ENCODE measurements at places on chromosomes 1 and 21. TPM values are rescaled to one million over a fixed set of nuclear protein-coding genes. Genes with fewer than 3 reads are reported as not detected.
A peak's percentile ranks its signal among the peaks of the same experiment; 100 is the strongest.

GRCh38 chr1:113692342-113692741, 66.9 kb downstream of the PHTF1 start:
- no peak overlapping the region for H3K4me3 ChIP-seq
- no peaks in the 10 kb centered on the region for H3K4me1 ChIP-seq
- peaks cover 5% of the 10 kb centered on the region for H3K36me3 ChIP-seq

The RER1 gene
- 118 TPM for total RNA-seq

- H3K27ac ChIP-seq: no peak overlapping the region
- DNase-seq: peak; percentile 72
- H3K4me3 ChIP-seq: no peak overlapping the region
- H3K36me3 ChIP-seq: no peaks in the 10 kb centered on the region
- no peaks in the 10 kb centered on the region for H3K27me3 ChIP-seq
Observed at GRCh38 chr1:112803906-112804762, 89.0 kb upstream of the PPM1J start.

The PTGFR gene
- total RNA-seq: 0.37 TPM

GRCh38 chr1:231512147-231512698, 16.2 kb upstream of the TSNAX start:
- no peak overlapping the region for H3K4me3 ChIP-seq
- H3K27ac ChIP-seq: no peak overlapping the region
- H3K36me3 ChIP-seq: no peaks in the 10 kb centered on the region
- peaks cover 6% of the 10 kb centered on the region for H3K4me1 ChIP-seq
- no peaks in the 10 kb centered on the region for H3K27me3 ChIP-seq
- DNase-seq: no peak

DNA sequence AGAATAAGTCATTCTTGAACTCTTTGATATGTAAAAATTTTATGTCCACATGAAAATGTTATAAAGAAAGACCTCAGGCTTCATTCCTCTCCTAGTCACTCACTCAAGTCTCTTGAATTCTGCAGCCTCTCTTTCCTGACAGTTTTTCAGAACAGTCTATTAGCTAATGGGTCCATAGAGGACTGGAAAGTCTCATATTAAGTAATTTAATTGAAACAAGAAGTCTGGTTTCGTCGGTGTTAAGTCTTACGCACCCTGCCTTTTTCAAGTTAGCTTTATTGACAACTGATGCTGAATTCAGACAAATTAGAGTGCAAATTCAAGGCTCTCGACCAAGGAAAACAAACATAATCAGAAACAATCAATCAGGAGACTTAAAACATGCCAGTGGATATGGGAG, 105.8 kb downstream of the GREM2 start:
- DNase-seq: no peak
- peaks cover 9% of the 10 kb centered on the region for H3K27me3 ChIP-seq
- no peak overlapping the region for H3K4me3 ChIP-seq
- no peaks in the 10 kb centered on the region for H3K4me1 ChIP-seq
- H3K36me3 ChIP-seq: no peaks in the 10 kb centered on the region
- no peak overlapping the region for H3K27ac ChIP-seq

GRCh38 chr1:224565186-224565585, 50.9 kb upstream of the CNIH3 start:
- H3K36me3 ChIP-seq: no peaks in the 10 kb centered on the region
- peak overlapping the region; percentile 21 for H3K27ac ChIP-seq
- no peak overlapping the region for H3K4me3 ChIP-seq
- H3K27me3 ChIP-seq: no peaks in the 10 kb centered on the region
- DNase-seq: peak; percentile 60

The SCP2 gene
- 91.1 TPM for total RNA-seq

DNA sequence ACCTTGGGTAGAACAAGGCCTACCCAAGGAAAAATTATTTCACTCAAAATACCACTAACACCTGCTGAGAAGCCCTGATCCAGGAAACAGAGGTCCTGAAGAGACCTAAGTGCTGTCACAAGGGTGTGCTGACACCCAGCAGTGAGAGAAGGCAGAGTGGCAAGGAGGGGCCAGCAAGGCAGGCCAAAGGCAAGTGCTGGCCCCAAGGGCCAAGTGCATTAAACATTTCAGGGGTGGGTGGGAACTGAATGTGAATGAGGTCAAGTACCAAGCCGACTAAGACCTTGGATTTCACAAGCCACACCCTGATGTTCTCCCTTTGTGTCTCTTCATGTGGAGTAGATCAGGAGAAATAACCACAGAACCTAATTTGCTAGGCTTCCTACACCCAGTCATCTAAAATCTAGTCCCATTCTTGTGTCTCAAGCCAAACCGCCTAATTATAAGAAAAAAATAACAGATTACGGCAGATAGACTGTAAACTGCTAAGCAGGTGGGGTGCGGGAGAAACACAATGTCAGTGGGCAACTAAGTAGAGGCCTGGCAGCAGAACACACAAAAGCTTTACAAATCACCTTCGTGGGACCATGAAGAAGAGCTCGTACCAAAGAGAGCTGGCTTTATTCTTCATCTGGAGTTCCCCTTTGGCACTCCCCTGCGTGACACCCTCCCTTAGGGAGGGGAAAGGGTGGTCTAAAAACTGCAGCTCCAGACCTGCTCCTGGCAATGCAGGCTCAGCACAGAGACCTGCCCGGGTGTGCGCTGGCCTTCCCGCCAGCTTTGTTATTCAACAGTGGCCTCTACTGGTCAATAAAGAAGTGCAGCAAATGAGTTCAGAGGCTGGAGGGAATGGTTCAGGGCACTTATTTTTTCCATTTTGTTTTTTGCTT, 8.7 kb downstream of the UBE2G2 start:
- DNase-seq: peak; percentile 50
- no peak overlapping the region for H3K27ac ChIP-seq
- H3K36me3 ChIP-seq: no peaks in the 10 kb centered on the region
- no peak overlapping the region for H3K4me3 ChIP-seq

Measured in Calu3 (cell line).